ENCODE measurements at places on chromosomes 12 and 14.
A peak's percentile ranks its signal among the peaks of the same experiment; 100 is the strongest.

DNA sequence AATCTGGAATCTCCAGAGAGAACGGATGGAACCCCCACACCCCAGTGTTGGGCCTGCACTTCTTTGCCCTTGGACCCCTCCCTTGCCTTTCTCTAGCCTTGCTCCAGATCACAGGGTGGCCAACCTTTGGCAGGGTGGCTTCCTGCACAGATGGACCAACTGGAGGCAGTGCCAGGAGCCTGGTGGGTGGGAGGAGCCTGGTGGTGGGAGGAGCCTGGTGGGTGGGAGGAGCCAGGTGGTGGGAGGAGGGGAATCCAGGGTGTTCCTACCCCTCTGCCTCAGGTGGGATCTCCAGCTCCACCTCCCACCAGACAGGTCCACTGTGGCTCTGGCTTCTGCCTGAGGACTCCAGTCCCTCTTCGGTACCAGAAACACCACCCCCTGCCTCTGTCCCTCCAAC lies 15.0 kb upstream of the ORAI1 start:
- peak; percentile 18 for DNase-seq

- no peak for DNase-seq
Observed at GRCh38 chr14:96803958-96804357, 6.8 kb downstream of the VRK1 start.

DNA sequence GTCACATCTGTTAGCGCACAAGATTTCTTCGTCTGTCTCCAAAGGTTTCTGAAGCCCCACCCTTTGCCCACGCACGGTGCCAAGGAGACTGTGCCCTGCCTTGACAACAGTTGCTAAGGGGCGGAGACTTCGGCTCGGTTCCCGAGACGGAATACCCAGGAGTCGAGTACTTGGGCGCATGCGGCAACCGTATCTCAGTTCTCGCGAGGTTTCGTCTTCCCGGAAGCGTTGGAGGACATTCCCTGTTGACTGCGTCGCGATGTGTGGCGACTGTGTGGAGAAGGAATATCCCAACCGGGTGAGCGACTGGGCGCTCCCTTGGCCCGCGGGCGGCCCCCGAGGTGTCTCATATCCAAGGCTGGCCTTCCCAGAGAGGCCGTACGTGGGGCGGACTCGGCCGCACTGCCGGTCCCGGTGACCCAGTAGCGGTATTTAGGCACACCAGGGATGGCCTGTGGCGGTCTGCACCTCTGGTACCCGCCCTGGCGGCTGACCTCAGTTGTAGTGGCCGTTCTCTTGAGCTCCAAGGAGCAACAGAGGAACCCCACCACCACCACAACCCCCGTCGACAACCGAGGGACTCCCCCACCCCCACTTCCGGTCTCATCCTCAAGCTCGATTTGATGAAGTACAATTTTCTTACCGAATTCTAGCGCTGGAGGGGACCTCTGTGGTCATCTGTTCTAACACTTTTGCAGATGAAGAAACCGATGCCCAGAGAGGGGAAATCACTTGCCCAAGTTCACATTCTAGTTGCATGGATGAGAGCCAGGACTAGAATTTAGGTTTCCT lies at the start of gene CHURC1:
Gene CHURC1, plus strand, starts transcription at position 219 of the 792 bp plus-strand sequence. Its CDS starts 41 bp downstream, at position 260.
- DNase-seq: peak; percentile 99

GRCh38 chr12:49121047-49121696 lies 10.0 kb downstream of the TUBA1B start:
- no peak for DNase-seq

DNA sequence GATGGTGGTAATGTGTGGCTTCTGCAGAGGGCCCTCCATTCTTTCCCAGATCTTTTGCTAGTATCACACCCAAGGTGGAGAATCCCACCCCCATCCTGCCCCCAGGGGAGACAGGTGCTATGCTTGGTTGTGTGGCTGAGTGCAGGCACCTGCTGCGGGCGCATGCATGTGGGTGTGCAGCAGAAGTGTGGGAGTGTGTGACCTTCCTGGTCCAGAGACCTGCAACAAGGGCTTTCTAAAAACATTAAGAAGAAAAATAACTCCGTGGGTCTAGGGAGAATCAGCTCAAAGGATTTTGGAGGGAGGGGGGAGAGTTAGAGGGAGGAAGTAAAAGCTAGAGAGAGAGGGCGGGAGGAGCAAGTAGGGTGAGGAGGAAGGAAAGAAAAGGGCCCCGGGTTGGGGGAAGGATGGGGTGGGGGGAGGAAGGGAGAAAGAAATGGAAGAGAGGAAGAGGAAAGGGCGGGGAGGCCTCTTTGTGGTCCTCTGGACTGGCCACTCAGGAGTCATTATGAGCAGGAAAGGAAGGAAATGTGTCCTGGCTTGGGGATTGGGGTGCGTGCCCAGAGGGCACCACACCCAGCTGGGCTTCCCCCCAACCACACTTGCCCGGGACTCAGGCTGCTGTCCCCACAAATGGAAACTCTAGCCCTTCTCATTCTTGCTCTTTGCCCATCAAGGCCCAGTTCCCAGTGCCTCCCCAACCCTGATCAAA lies 3.1 kb upstream of the FIGNL2 start:
- DNase-seq: no peak

DNA sequence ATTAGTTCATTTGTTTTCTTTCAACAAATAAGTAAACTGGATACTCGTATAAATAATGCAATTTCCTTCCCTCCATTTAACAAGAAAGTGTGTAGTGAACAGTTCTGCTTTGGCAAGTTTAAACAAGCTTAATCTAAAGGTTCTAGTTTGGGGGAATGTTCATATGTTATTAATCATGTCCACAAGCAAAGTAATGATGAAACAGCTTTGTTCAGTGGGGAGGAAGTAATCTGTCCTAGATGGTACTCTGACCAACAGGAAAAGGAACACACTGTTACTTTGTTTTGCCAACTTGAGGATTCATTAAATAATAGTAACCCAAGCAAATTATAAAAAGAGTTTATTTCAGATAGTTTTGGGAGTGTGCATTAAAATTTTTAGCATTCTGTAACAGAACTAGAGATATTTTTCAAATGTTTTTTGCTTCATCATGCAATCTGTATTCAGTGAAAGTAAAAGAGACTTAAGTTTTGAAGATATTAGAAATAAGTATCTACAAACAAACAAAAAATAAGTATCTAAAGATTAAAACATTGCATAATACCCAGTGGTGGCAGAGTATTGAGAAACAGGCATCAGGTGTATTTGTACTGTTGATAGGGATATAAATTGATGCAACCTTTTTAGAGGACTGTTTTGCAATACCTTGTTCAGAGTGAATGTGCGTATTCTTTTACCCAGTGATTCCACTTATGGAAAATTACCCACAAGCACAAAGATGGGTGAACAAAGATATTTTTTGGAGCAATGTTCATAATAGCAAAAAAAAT lies 61.1 kb downstream of the RAB35 start:
- DNase-seq: no peak

- peak; percentile 42 for DNase-seq
Observed at GRCh38 chr14:99393059-99393655, 87.5 kb downstream of the SETD3 start.

GRCh38 chr12:130179191-130179590 lies 16.9 kb downstream of the FZD10 start:
- no peak for DNase-seq

- DNase-seq: no peak
Observed at GRCh38 chr14:74979442-74980397, 23.0 kb upstream of the EIF2B2 start.

DNA sequence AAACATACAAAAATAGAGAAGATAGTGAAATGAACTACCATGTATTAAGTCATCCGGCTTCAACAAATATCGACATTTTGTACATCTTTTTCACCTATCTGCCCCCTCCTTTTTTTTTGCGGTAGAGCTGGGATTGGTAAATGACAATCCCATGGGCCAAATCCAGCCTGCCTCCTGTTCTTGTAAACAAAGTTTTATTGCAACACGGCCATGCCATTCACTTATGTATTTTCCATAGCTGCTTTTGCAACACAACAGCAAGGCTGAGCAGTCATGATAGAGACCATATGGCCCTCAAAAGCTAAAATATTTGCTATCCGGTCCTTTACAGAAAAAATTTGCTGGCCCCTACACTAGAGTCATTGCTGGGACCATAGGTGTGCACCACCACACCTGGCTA lies 58.1 kb upstream of the PLEKHG3 start:
- DNase-seq: no peak

DNA sequence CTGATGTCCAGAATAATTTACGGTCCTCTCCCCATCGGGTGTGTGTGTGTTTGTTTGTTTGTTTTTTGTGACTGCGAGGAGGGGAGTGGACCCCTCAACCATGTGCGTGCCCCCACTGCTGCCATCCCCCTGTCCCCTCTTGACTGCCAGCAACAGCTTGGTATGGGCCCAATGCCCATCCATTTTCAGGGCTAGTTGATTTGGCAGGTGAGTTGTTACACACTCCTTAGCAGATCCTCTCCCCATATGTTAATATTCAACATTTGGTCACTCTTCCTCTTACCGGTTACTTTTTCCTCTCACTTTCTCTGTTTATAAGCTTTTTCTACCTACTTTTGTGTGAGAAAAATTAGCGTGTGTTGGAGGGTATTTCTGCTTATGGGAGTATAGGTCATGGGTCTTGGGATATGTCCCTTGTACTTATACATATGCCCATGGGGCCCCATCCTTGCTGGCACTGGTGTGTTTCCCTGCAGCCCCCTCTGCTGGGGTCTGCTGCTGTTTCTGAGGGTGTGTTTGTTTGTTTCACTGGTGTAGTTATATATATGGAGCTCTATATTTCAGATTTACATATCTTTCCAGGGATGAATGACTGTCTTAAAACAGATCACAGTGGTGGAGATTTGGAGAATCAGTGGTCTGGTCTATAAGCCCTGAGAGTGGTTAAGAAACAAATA lies 33.8 kb downstream of the ZFHX2 start:
- DNase-seq: no peak

- DNase-seq: no peak
Observed at GRCh38 chr12:5630726-5631125, 198.8 kb downstream of the NTF3 start.

GRCh38 chr14:68458840-68459469 lies 333.9 kb downstream of the ZFP36L1 start:
- no peak for DNase-seq

- DNase-seq: no peak
Observed at GRCh38 chr14:55689981-55690871, 110.2 kb downstream of the KTN1 start.

DNA sequence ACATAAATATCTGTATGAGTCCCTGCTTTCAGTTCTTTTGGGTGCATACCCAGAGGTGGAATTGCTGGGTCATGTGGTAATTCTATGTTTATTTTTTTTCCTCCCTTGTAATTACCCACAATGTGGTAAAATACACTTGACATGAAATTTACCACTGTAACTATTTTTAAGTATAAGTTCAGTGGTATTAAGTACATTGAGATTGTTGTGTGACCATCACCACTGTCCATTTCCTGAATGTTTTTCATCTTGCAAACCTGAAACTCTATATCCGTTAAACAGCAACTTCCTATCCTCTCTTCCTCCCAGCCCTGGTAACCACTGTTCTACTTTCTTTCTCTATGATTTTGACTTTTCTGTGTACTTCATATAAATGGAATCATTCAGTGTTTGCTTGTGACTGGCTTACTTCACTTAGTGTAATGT lies 51.4 kb downstream of the BORCS5 start:
- DNase-seq: no peak

- no peak for DNase-seq
Observed at GRCh38 chr14:105382343-105383082, 15.8 kb upstream of the TEX22 start.

GRCh38 chr12:54977155-54977554 lies 7.4 kb downstream of the TESPA1 start:
- no peak for DNase-seq

DNA sequence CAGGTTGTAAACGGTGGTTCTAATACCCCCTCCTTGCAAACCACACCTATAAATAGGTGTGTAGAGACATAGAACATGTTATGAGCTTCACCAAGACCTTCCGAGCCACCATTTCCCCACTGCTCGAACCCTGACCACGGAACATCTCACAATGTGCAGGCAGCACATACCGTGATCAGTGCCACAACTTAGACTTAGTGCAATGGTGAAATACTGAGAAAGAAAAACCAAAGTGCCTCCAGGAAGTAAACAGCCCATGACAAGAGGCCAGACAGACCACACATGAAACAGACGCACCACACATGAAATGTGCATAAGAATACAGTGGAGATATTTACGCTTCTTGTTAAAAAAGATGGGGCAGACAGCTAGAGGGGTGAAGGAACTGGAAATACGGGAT lies 166.9 kb upstream of the CCND2 start:
- DNase-seq: no peak

GRCh38 chr12:62732861-62733427 lies 202.0 kb downstream of the PPM1H start:
- no peak for DNase-seq

DNA sequence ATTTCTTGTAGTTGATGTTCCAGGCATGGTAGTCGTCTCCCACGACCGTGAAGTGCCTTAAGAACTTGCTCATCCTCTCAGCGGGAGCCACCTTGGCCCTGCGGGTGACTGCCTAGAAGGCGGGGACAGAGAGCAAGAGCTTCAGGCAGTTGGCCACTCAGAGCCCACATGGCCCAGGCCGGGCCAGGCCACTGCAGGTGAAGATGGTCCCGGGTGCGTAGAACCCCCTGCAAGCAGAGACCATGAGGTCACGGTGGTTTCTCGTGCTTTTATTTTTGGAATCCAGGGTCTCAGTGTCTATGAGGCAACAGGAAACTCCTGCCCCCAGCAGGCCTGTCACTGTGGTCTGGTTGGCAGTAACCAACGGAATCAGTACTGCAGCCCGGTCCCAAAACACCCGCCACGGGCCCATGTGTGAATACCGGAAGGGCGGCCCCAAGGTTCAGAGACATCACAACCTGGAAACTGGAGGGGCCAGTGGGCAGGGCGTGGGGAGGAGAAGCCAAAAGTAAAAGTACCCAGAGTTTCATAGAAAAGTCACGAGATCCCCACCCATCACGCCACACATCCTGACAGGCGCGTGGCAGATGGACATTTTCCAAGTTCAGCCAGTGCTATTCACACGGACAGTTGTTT lies 27.5 kb downstream of the HVCN1 start:
- DNase-seq: peak; percentile 38

DNA sequence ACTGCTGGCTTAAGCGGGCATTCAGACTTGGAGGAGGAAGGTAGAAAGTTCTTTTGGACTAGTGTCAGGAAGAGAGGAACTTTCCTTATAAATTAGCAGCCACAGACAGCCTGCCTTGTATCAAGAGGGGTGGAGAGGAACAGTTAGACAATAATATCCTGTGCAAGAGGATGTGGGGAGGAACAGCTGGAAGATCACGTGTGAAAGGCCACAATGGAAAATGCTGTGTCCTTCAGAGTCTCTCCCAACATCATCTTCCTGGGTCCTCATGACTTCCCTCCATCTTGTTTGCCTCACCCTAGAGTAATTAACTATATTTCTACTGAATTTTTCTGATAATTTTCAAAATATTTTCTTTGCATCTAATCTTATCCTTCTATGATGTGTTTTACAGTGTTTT lies 117.4 kb downstream of the MGAT4C start:
- DNase-seq: no peak

GRCh38 chr12:97260786-97261185 lies 201.8 kb upstream of the RMST start:
- no peak for DNase-seq

GRCh38 chr12:68977335-68977734 lies 44.4 kb upstream of the CPM start:
- no peak for DNase-seq

Data from CD4-positive, alpha-beta T cell treated with Interleukin-6 for 4 hours (primary cell).